ENCODE measurements at places on chromosomes 1 and 21. TPM values are rescaled to one million over a fixed set of nuclear protein-coding genes. Genes with fewer than 3 reads are reported as not detected.

Gene GJB4
- total RNA-seq, result 0.12 TPM

Gene STIL
- 1.6 TPM for total RNA-seq

Gene HES3
- total RNA-seq, result not detected

Gene SLAMF7
- 7.9 TPM for total RNA-seq

Gene CASZ1
- total RNA-seq, result 47.5 TPM

Gene ACTA1
- total RNA-seq, result 0.32 TPM

Gene KLHDC8A
- 0.97 TPM for total RNA-seq

Gene LEMD1
- total RNA-seq, result not detected

Gene LCE1D
- not detected for total RNA-seq

Gene PADI1
- not detected for total RNA-seq

Gene CRYAA
- not detected for total RNA-seq

Gene HAO2
- not detected for total RNA-seq

Gene PFKFB2
- 41.5 TPM for total RNA-seq

Gene PTPRC
- 214 TPM for total RNA-seq

Gene KRTAP13-1
- not detected for total RNA-seq

Gene PCSK9
- 25.7 TPM for total RNA-seq

Gene OR2L2
- not detected for total RNA-seq

Gene KLHL21
- 22.6 TPM for total RNA-seq

Gene OR14I1
- total RNA-seq, result not detected

Gene VAV3
- 11.3 TPM for total RNA-seq

Gene EFNA3
- 1.0 TPM for total RNA-seq

Gene CFAP107
- total RNA-seq, result 2.9 TPM

Gene PKP1
- 2.2 TPM for total RNA-seq

Gene VTCN1
- 0.77 TPM for total RNA-seq

Gene TTC22
- 8.4 TPM for total RNA-seq

Gene KRTAP13-2
- not detected for total RNA-seq

Gene ANGPTL1
- 12.3 TPM for total RNA-seq

Gene LINGO4
- total RNA-seq, result 0.50 TPM

Gene C1QTNF12
- 1.2 TPM for total RNA-seq

Gene FCMR
- 6.8 TPM for total RNA-seq

Gene CFHR2
- not detected for total RNA-seq

Gene MRPL55
- total RNA-seq, result 43.6 TPM

Gene MOB3C
- total RNA-seq, result 30.2 TPM

Gene BSND
- not detected for total RNA-seq

Gene MAGOH
- 34.4 TPM for total RNA-seq

Gene C4BPA
- 65.2 TPM for total RNA-seq

Gene RGSL1
- total RNA-seq, result not detected

Gene INSRR
- total RNA-seq, result not detected

Gene CRP
- not detected for total RNA-seq

Gene NCAM2
- total RNA-seq, result 8.8 TPM

Gene SYPL2
- 1.5 TPM for total RNA-seq
